AG08396 (cell line): ENCODE measurements at places on chromosomes 7 and 10.

DNA sequence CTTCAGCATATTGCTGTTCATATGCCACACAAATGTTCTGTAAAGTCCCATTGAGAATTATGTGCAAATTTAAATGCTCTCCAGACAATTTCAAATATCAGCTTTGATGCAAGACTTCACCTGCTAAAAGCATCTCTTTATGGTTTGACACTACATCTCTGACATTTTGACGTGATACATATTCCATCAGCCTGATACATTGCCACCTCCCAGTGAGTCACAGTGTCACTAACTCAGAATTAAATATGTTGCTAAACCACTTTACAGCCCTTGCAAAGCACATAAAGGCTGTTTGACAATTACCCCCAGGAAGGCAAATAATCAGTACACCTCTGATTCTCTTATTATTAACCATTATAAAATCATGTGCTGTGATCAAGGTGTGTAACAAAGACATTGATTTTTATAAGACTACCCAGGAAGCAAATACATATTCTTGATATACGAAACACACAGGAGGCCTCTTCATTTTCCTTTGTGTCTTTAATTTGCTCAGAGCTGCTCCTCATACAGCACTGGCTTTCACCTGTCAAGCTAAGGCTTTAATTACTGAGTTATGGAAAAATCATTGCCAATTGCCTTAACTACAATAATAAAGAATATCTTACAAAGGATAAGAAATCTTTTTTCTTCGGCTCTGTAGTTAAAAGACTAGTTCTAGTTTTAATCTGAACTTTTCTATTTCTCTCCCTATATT lies 547.5 kb upstream of the C7orf33 start:
- DNase-seq = no peak

DNA sequence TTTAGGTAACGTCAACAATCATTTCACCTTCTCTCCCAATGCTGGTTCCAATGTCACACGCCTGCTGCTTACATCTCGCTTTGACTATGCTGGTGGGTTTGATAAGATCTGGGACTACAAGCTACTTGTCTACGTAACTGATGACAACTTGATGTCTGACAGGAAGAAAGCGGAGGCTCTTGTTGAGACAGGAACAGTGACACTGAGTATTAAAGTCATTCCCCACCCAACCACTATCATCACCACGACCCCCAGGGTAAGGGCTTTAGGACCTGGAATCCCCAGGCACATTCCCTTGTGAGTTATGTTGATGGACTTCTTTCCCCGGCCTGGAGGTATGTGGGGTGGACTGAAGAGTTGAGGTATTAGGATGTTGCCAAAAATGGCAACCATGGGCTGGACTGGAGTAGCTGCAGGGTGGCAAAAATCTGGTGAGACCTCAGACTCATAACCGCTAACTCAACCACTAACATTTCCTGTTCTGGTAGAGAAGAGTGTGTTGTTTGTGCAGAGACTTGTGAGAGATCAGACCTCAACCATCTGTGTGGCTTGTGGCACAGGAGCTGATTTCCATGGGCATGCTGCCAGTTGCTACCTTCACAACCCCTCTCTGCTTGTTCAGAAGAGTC lies 59.2 kb downstream of the CDHR3 start:
- DNase-seq = no peak

DNA sequence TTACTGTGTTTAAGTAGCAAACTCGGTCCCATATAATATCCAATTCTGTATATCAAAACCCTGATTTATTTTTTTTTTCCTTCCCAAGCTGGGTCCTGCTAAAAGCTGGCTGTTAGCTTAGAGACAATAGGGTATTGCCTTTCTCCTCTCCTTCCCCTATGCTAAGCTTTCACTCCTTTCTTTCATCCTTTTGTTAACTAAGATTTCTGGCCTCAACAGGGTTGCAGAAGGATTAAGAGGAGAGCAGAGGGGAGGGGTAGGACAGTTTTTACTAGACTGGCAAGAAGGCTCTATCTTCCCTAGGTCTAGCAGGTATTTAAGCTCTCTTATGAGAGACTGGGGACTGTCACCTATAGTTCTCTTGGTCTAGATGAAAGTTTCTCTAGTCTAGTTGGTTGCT lies 229.2 kb downstream of the KCND2 start:
- no peak for DNase-seq

- no peak for DNase-seq
These were observed 82.7 kb upstream of the ADAM12 start for GRCh38 chr10:126470991-126471390.

DNA sequence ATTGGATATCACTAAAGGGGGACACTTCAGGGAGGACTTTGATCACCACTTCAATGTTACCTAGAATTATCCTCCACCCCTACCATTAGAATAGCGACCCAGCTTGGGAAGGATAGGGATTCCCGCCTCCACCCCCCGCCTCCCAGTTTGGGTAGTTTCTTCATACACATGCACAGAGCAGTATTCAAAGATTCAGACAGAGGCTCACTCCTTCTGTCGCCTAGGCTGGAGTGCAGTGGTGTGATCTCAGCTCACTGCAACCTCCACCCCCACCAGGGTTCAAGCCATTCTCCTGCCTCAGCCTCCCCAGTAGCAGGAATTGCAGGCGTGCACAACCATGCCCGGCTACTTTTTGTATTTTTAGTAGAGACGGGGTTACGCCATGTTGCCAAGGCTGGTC lies 1166.1 kb downstream of the TYW1 start:
- no peak for DNase-seq

GRCh38 chr7:106562711-106563366 lies 98.1 kb downstream of the CCDC71L start:
- no peak for DNase-seq

GRCh38 chr10:43231523-43232078 lies 35.3 kb downstream of the RASGEF1A start:
- DNase-seq = no peak

- DNase-seq = no peak
These were observed 7.5 kb downstream of the ZFAND2A start for GRCh38 chr7:1152492-1152891.

GRCh38 chr7:43039346-43039745 lies 73.1 kb upstream of the HECW1 start:
- no peak for DNase-seq

DNA sequence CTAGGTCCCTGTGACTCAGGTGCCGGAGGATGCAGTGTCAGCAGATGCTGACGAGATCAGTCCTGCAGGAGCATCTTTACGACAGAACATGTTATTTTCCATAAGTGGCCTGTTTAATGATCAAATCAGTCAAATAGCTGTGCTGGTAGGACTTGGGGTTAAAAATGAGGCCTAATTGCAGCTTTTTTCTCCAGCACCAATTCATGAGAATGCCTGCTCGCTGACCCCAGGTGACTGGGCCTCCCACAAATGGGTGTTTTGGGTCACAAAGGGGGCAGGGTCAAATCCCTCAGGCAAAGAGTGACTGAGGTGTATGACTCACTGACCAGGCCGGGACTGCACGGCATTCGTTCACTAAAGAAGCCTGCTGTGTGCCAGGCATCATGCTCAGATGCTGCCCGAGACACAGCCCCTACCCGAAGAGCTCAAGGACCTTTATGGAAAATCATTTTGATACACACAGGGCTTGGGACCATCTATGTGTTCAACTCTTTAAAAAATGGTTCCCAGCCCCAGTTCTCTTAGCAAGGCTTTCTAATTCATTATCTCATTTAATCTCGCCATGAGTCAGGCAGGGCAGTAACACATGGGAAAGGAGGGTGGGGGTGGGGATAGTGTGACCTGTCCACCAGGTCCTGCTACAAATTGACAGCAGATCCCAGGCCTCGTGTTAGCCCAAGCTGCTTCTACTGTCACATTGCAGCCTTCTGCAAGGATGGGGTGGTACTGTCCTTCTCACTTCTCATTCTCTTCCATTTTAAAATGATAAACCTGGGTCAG lies 21.1 kb downstream of the ZNF775 start:
- no peak for DNase-seq

- peak; percentile 85 for DNase-seq
These were observed 14.4 kb upstream of the WBP1L start for GRCh38 chr10:102729029-102730026.

DNA sequence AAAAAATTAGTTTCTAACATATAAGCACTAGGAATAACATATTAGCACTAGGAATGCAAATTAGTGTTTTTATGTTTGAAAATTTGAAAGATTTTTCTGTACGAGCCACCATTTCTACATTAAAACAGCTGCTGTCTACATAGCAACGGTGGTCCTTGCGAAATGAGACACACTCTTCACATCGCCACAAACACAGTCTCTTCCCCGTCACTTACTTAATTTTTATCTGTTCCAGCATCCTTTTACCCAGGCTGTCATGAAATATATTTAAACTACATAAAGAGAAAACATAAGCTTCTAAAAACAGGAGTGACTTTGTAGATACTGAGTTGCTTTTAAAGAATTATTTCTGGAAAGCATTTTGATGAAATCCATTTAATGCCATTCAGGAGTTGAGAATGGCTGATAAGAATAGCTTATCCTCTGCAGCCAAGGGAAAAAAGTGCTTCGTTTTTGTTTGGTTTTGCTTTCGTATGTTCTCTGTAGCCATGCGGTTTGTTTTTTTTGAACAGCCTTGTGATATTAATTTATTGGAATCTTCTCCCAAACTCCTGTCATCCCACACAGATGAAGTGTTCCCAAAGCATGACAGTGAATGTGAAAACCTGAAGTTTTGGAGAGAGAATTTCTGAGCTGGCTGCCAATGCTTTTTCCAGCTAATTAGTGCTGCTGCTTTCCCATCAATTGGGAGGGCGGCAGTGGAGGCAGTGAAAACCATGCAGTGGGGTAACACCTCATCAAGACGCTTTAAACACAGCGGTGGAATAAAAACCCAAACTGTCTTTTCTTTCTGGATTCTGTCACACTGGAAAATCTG lies 603.7 kb upstream of the ADARB2 start:
- DNase-seq = no peak

- DNase-seq = no peak
These were observed 33.5 kb upstream of the TARP start for GRCh38 chr7:38306914-38307313.

GRCh38 chr10:121460733-121461132 lies 137.5 kb downstream of the FGFR2 start:
- no peak for DNase-seq

GRCh38 chr7:823649-824048 lies 8.6 kb upstream of the SUN1 start:
- DNase-seq = no peak

DNA sequence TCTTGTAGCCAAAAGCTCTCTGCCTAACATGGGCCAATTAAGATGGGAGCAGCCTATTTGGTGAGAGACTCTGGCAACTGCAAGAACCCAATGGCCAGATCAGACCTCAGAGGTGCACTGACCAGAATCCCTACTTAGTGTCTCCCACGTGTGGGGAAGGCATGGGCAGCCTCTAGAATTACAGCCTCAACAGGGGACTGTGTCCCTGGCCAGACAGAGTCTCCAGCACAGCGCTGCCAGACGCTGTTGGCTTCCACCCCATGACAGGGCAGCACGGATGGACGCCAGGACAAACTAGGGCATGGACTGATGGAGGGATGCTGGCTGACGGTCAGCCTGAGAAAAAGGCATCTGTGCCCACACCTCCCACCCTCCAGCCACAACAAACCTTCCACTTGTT lies 729.3 kb upstream of the AUTS2 start:
- DNase-seq = no peak

DNA sequence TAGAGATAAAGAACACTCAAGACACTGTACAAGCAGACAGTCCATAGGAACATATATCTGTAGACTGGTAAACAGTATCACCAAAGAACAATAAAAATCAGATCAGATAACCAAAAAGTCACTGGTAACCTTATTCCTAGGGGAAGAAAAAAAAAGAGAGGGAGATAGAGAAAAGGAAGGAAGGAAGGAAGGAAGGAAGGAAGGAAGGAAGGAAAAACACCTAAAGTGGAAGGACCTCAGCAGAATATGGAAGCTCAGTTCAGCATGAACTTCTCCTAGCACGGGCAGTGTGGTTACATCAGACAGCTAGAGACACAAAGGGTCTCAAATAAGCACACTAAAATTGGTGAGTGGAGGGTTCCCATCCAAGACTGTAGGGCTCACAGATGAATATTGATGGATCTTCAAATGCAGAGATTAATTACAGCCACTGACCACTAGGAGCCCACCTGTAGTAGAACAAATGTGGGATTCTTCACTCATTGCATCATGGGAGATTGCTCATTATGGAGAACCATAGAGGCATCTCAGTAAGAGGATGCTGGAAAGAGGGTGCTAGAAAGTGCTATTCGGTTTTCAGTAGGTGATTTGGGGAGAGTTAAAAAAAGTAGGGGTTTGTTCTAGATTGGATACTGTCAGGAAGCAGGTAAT lies 293.4 kb upstream of the C7orf33 start:
- no peak for DNase-seq

- no peak for DNase-seq
These were observed 12.0 kb upstream of the MAPK8 start for GRCh38 chr10:48294431-48294830.

DNA sequence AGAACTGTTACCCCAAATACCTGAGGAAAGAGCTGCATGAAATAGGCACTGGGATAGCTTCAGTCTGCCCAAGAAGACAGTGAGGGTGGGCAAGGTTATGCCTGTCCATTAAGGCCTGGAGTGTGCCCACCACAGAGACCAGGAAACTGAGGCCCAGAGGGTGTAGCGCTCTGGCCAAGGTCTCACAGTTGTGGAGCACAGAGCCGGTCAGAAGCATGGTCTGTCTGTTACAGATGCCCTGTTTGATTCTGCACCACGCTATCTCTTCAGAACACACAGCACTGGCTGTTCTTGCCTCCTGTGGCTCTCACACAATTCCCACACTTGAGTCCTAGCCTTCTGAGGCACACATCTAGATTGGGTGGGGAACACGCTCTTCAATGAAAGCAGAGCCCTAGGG lies 261.4 kb downstream of the GRID1 start:
- DNase-seq = no peak

DNA sequence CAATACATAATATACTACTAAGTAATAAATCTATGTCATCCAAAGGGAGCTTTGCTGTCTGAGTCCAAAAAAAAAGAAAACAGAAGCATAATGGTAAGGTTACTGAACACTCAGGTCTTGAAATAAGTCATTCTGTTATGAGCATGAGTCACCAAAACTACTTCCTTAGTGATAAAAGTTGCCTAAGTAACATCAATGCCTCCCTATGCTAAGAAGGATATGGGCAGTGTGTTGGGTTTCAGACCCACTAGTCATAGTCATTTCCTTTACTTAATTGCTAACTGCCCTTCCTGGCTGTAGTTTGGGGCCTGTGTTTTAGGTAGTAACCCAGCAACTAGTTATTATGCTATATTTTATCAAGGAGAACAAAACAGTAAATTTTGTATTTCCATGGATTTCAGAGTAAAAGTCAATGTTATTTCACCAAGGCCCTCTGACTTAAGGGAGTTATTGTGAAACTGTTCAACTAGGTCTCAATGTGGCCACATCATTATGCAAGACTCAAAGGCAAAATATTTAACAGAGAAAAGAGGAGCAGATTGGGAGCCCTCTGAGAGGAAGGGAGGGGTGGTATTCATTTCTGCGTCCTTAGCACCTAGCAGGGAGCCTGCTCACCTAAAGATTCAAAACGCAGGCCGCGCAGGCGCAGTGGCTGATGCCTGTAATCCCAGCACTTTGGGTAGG lies 11.7 kb upstream of the VIM start:
- peak; percentile 52 for DNase-seq

DNA sequence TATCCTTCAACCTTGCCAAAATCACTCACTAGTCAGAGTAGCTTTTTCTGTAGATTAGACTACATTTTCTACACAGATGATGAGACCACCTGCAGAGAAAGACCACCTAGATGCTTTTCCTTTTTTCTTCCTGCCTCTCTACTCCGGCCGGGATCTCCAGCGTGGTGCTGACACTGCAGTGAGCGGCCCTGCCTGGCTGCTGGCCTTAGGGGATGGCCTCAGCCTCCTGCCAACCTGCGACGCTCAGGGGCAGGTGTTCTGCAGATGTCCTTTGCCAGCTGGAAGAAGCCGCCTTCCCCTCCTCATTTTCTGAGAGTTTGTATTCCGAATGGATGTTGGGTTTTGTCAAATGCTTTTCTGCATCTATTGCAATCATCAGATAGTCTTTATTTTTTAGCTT lies 43.5 kb upstream of the NKX6-2 start:
- no peak for DNase-seq
